ENCODE measurements at places on chromosomes 12 and 14. TPM values are rescaled to one million over a fixed set of nuclear protein-coding genes. Genes with fewer than 3 reads are reported as not detected.

- H3K36me3 ChIP-seq, result peaks cover 41% of the 10 kb centered on the region
- no peak for DNase-seq
- peaks cover 4% of the 10 kb centered on the region for H3K27me3 ChIP-seq
- peaks cover 21% of the 10 kb centered on the region for H3K4me1 ChIP-seq
- no peak overlapping the region for H3K4me3 ChIP-seq
Measured at GRCh38 chr14:55136241-55136640, 7.2 kb downstream of the LGALS3 start.

- H3K36me3 ChIP-seq, result no peaks in the 10 kb centered on the region
- peaks cover 12% of the 10 kb centered on the region for H3K27me3 ChIP-seq
- peak overlapping the region; percentile 94 for H3K4me3 ChIP-seq
- peaks cover 17% of the 10 kb centered on the region for H3K4me1 ChIP-seq
- no peak for DNase-seq
Measured at GRCh38 chr12:79691511-79692248, 916 bp upstream of the PAWR start.

- H3K36me3 ChIP-seq, result peaks cover 22% of the 10 kb centered on the region
- no peak overlapping the region for H3K4me3 ChIP-seq
- no peak for DNase-seq
- H3K27ac ChIP-seq, result no peak overlapping the region
Measured at GRCh38 chr12:130880411-130880885, 8.6 kb downstream of the RAN start.

DNA sequence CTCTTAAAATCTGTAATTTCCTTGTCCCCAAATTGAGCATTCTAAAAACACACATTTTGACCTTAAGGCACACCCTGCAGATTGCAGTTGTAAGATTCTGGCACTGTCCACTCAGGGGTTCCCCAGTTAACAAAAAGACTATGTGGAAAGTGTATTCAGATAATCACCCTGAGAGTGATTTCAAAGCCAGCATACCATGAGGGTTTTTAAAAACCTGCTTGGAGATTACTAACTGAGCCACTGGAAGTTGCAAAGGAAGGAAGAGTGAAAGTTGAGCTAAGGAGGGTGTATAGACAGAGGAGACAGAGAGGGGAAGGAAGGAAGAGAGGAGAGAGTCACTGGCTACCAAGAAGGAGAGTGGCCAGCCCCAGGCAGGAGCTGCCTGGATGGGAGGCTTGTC, 82.6 kb downstream of the EML1 start:
- no peak overlapping the region for H3K4me3 ChIP-seq
- DNase-seq, result no peak
- peaks cover 53% of the 10 kb centered on the region for H3K4me1 ChIP-seq
- peaks cover 3% of the 10 kb centered on the region for H3K36me3 ChIP-seq
- no peaks in the 10 kb centered on the region for H3K27me3 ChIP-seq
- no peak overlapping the region for H3K27ac ChIP-seq

Gene LALBA
- total RNA-seq, result not detected

Gene CABP1
- 0.26 TPM for total RNA-seq

GRCh38 chr14:56490379-56490778, 89.2 kb upstream of the TMEM260 start:
- H3K4me3 ChIP-seq, result no peak overlapping the region
- peaks cover 28% of the 10 kb centered on the region for H3K27me3 ChIP-seq
- DNase-seq, result no peak
- H3K36me3 ChIP-seq, result no peaks in the 10 kb centered on the region
- H3K4me1 ChIP-seq, result peaks cover 5% of the 10 kb centered on the region

GRCh38 chr12:118625050-118625675, 248.8 kb downstream of the SUDS3 start:
- H3K36me3 ChIP-seq, result no peaks in the 10 kb centered on the region
- no peak overlapping the region for H3K27ac ChIP-seq
- H3K4me1 ChIP-seq, result no peaks in the 10 kb centered on the region
- H3K4me3 ChIP-seq, result no peak overlapping the region

Gene ENDOU
- total RNA-seq, result 3.7 TPM

- no peaks in the 10 kb centered on the region for H3K27me3 ChIP-seq
- H3K27ac ChIP-seq, result peak overlapping the region; percentile 76
- peak overlapping the region; percentile 44 for H3K4me3 ChIP-seq
- no peaks in the 10 kb centered on the region for H3K36me3 ChIP-seq
Measured at GRCh38 chr14:100822013-100822412, 3.9 kb upstream of the MEG3 start.

GRCh38 chr12:1842905-1843640, 22.7 kb downstream of the LRTM2 start:
- peaks cover 10% of the 10 kb centered on the region for H3K4me1 ChIP-seq
- H3K36me3 ChIP-seq, result no peaks in the 10 kb centered on the region
- peaks cover 52% of the 10 kb centered on the region for H3K27me3 ChIP-seq
- no peak overlapping the region for H3K27ac ChIP-seq
- H3K4me3 ChIP-seq, result no peak overlapping the region

DNA sequence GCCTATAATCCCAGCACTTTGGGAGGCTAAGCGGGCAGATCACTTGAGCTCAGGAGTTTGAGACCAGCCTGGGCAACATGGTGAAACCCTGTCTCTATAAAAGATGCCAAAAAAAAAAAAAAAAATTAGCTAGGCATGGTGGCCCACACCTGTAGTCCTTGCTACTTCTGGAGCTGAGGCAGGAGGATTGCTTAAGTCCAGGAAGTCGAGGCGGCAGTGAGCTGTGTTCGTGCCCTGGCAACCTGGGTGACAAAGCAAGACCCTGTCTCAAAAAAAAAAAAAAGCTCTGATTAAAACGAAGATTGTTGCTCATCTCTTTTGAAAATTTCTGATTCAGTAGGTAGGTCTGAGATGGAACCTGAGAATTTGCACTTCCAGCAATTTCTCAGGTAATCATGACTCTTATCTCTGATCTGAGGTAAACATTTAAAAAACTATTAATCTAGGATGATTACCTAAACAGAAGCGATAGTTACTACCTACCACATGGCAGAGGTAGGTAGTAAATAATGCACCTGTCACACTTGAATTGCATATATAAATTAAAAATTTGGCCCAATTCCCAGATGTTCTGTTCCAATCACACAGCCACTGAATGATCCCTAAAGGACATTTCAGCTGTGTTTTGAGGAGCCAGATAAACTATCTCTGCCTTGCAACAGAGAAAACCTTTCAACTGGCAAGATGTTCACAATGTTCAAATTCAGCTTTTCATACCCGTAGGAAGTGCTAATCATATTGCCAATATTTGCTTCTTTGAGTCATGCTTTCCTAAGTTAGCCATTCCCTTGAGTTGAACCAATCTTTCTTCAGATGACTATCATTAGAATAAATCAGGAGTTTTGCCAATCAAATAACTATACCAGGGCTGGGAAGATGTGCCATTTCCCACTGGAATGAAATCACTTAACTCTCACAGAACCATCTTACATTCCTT, 4.2 kb upstream of the TEP1 start:
- H3K4me1 ChIP-seq, result peaks cover 14% of the 10 kb centered on the region
- H3K4me3 ChIP-seq, result no peak overlapping the region
- H3K27me3 ChIP-seq, result no peaks in the 10 kb centered on the region
- H3K36me3 ChIP-seq, result no peaks in the 10 kb centered on the region

Gene NTS
- total RNA-seq, result 117 TPM

DNA sequence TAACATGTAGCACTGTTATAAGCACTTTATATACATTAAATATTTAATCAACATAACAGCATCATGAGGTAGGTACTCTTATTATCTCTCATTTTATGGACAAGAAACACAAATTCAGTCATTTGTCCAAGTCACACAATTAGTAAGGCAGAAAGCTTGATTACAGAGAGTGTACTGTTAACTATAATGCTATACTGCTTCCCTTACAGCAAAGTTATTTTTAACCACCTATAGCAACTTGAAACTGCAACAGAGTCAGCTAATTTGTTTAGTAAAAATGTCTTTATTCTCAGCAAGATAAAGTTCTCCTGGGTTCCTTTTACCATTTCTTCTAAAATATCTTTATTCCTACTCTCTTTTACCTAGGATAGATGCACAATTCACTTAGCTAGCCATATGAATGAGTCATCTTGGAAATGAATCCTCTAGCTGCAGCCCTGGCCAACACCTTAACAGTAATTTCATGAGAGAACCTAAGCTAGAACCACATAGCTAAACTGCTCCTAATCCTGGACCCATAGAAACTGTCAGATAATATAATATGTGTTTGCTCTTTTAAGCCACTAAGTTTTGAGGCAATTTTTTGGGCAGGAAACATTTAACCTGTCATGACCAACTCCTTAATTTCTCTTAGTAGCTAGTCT, 90.2 kb upstream of the HECTD1 start:
- H3K27me3 ChIP-seq, result no peaks in the 10 kb centered on the region
- no peak overlapping the region for H3K4me3 ChIP-seq
- no peak overlapping the region for H3K27ac ChIP-seq
- DNase-seq, result no peak
- H3K4me1 ChIP-seq, result no peaks in the 10 kb centered on the region
